ENCODE measurements at places on chromosomes 16 and 17.

- no peak for DNase-seq
Measured at GRCh38 chr16:52450916-52451315, 96.0 kb downstream of the TOX3 start.

DNA sequence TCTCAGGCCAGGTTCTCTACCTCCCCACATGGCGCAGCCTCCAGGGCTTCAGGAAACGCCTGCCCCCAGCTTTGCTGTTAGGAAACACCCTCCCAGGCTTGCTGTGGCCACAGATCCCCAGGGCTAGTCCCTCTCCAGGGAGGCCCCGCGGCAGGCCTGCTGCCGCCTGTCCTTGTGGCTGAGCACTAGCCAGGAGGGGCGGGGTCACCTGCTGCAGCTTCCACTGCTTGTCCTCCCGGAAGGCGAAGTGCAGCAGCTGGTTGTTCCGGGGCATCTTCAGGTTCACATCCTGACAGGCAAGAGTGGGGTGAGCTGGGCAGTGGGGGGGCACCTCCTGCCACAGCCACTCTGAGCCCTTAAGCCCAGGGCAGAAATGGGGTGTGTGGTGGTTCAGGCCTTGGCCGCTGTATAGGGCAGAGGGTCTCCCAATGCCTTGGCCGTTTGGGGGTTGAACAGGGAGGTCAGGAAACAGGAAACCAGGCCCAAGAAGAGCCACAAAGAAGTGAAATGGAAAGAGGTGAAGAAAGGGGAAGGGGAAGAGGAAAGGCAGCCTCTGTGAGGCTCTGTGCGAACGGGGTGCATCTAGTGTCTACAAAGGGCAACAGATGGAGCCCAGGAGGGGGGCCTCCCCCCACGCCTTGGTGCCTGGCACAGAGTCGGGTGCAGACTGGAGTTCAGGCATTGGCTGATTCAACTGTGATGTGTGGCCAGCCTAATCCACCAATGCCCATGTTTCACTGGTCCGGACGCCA lies 2.0 kb downstream of the ROGDI start:
- DNase-seq, result no peak

- DNase-seq, result no peak
Measured at GRCh38 chr17:36128411-36128978, 24.9 kb downstream of the CCL4 start.

GRCh38 chr16:9072806-9073341 lies 18.6 kb upstream of the HAPSTR1 start:
- peak; percentile 66 for DNase-seq

- no peak for DNase-seq
Measured at GRCh38 chr17:34930283-34930682, 31.0 kb downstream of the CCT6B start.

DNA sequence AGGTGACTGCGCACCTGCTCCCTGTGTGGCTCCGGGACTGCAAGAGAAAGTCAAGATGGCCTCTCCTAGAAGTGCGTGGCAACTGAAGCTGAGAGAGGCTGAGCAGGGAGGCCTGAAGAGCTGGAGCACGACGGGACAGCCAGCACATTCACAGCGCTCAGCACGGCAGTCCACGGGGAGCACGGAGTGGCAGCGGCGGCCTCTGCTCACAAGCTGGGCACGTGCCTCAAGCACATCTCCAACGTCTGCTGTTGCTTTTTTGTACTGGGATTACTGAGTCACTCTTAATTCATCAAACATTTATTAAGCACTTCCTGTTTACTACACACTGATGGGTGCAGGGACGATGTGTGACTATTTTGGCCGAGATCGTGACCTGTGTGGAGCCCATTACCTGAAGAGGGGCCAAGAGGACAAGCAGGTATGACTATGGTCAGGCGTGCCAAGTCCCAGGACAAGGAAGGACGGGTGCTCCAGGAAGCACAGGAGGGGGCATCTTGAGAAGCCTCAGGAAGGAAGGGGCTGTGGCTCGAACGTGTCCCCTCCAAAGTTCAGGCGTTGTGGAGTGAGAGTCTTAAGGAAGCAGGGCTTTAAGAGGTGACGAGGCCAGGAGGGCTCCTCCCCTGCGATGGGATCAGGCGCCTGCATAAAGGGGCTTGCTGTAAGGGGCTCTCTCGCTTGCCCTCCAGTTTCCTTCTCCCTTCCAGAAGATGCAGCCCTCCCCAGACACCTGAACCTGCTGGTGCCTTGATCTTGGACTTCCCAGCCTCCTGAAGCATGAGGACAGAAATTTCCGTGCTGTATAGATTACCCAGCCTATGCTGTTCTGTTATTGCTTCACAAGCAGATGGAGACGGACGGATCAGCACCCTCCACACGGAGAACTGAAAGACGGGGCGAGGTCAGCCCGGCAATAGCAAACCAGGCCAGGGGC lies 105.8 kb downstream of the ADCY9 start:
- DNase-seq, result no peak

DNA sequence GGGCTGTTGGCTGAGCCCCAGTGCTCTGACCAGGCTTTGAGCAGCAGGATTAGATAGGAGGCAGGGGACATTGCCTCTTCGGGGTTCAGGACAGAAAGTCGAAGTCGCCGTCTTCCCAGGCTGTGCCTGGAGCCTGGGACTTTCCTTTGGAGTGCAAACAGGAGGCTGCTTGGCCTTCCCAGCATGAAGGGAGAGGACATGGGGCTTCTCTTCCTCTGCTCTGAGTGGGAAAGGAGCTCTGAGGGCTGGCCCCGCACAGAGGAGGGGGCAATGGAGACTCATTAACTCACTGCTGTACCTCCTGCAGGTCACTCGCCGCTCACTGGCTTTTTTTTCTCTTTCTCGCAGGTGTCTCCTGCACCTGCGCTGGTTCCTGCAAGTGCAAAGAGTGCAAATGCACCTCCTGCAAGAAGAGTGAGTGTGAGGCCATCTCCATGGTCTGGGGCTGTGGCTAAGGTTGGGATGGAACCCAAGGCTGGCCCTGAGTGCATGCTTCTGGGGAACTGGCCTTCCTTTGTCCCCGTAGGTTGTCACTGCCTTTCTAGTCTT lies 642 bp downstream of the MT1F start:
- no peak for DNase-seq

GRCh38 chr17:77327181-77327565 lies 186.4 kb downstream of the SEC14L1 start:
- DNase-seq, result no peak

GRCh38 chr17:43338886-43339516 lies 59.8 kb upstream of the ARL4D start:
- DNase-seq, result peak; percentile 56

DNA sequence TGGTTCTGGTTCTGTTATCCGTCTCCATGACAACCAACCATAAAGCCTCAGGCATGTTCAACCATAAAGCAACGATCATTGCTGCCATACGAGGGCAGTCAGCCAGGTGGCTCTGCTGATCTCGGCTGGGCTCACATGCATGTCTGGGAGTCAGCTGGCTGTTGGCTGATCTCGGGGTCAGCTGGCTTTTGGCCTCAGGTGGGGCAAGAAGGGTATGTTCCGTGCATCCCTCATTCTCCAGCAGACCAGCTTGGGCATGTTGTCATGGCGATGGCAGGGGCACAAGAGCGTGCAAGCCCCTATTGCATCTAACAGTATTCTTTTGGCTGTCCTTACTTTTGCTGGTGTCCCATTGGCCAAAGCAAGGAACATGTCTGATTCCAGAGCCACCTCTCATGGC lies 86.2 kb downstream of the ABCC6 start:
- no peak for DNase-seq

- DNase-seq, result no peak
Measured at GRCh38 chr16:27798241-27798640, 248.3 kb downstream of the KATNIP start.

- DNase-seq, result no peak
Measured at GRCh38 chr17:78572239-78573205, 4.7 kb downstream of the DNAH17 start.

DNA sequence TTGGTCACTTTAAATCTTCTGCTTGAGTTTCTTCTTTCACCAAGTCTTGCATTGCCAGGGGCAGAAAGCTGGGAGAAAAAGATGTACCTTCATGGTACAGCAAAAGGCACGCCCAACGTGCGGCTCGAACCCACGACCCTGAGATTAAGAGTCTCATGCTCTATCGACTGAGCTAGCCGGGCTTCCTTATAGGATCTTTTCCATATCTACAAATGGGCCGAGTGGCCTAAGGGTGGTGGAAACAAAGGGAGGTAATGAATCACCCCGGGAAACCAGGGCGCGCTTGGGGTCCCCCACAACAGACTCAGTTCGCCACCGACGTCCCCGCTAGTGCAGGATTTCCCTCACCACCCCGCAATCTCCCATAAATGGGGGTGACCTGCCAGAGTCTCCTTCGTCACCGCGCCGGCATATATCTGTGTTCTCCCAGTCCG lies 7.5 kb upstream of the OR1F1 start:
- peak; percentile 68 for DNase-seq

- peak; percentile 85 for DNase-seq
Measured at GRCh38 chr17:38676706-38677504, 2.1 kb upstream of the EPOP start.

GRCh38 chr16:75647112-75647491 lies 363 bp downstream of the KARS1 start:
- DNase-seq, result no peak

- no peak for DNase-seq
Measured at GRCh38 chr16:56946767-56947603, 14.8 kb upstream of the CETP start.

- DNase-seq, result no peak
Measured at GRCh38 chr17:51666971-51667705, 406.8 kb downstream of the UTP18 start.

DNA sequence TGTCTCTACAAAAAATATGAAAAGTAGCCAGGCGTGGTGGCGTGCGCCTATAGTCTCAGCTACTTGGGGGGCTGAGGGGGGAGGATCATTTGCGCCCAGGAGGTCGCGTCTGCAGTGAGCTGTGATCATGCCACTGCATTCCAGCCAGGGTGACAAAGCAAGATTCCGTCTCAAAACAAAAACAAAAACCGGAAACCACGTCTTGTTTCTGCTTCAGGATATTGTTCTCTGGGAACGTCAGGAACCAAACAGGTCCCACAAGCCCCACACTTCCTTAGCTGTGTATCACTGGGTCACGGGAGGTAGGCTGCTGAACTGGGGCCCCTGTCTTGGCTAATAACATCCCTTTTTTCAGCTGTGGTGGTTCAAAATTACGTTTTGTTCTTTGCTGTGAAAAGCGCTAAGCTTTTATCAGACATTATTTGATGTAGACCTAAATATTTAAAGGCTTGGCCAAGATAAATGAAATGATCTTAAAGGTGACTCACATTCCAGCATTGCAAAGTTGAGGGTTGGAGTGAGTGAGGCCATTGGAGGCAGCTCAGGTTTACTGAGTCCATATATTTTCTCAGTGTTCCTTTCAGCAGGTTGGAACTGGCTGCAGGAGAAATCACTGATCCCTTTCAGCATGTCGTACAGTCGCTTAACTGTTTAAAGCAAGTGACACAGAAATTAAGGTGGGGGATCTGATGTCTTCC lies 16.4 kb upstream of the SEC14L1 start:
- peak; percentile 94 for DNase-seq

- DNase-seq, result peak; percentile 67
Measured at GRCh38 chr17:17435323-17435722, 41.5 kb upstream of the MED9 start.

GRCh38 chr16:65547772-65548446 lies 426.0 kb upstream of the CDH11 start:
- DNase-seq, result peak; percentile 92

- no peak for DNase-seq
Measured at GRCh38 chr17:65049085-65049756, 7.3 kb downstream of the GNA13 start.

GRCh38 chr17:79131701-79132100 lies 57.1 kb downstream of the ENGASE start:
- no peak for DNase-seq

GRCh38 chr16:19858340-19859018 lies 26.2 kb downstream of the GPRC5B start:
- DNase-seq, result no peak

DNA sequence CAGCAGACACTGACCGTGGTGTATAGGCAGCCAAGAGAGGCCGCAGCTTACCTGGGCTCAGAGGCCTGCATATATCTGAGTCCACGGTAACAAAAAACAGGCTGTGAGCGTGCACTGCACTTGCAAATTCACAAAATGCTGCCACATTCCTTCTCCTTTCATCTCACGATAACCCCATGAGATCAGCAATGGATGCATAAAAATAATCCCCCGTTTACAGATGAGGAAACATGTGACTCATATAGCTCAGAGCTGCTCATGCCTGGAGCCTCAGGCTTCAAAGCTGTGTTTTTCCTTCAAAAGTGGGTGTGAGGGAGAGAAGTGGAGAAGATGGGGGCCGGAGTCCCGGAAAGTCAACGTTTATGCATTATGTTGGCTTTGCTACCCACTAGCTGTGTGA lies 118.3 kb upstream of the FOXF1 start:
- peak; percentile 68 for DNase-seq

DNA sequence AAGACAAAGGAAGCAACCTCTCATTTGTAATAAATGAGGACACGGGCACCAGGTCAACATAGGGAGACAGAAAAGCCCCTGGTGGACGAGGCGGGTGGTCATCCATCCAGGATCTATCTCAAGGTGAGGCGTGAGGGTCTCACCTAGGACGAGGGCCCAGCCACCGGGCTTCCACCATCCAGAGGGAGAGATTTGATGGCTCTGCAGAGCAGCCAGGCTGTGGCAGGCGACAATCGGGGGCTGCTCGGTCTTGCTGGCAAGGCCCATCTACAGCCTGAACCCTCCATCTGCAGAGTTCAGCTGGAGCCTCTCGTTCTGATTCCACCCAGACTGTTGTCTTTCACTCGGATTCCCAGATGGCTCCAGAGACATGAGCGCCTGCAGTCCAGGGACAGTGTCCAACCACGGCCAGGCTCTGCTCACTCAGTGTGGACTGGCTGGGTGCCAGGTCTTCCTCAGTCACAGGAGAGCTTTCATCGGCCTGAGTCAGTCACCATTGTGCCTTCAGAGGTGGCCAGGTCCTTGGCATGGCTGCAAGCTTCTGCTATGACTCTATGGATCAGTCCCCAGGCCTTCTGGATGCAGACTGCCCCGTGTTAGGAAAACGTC lies 5.9 kb downstream of the LITAFD start:
- peak; percentile 48 for DNase-seq

Data from brain microvascular endothelial cell (primary cell).